ENCODE measurements at places on chromosomes 3 and 15.

DNA sequence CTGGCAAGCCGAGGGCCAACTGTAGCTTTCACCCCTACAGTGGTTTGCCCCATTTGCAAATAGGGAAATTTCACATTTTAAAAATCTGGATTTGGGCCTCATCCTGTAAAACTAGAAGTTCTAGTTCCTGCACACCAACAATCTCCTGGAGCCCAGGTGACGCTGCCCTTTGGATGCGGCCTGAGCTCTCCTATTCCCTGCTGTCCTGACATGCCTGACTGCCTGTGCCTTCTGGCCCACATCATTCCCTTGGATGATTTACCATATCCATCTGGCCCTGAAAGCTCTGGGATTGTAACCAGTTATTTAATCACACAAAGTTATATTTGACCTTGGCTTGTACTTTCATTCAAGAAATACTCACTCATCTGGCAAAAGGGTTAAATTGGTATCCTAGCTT, 272.3 kb downstream of the ARRDC4 start:
- no peak for DNase-seq

- no peak for DNase-seq
Observed at GRCh38 chr15:56820333-56820732, 87.0 kb upstream of the ZNF280D start.

GRCh38 chr15:89395461-89395871, 60.8 kb upstream of the POLG start:
- no peak for DNase-seq

- DNase-seq, result no peak
Observed at GRCh38 chr15:55343168-55343567, 24.1 kb downstream of the PIGB start.

GRCh38 chr15:66722757-66723540, 20.9 kb downstream of the SMAD6 start:
- DNase-seq, result no peak

DNA sequence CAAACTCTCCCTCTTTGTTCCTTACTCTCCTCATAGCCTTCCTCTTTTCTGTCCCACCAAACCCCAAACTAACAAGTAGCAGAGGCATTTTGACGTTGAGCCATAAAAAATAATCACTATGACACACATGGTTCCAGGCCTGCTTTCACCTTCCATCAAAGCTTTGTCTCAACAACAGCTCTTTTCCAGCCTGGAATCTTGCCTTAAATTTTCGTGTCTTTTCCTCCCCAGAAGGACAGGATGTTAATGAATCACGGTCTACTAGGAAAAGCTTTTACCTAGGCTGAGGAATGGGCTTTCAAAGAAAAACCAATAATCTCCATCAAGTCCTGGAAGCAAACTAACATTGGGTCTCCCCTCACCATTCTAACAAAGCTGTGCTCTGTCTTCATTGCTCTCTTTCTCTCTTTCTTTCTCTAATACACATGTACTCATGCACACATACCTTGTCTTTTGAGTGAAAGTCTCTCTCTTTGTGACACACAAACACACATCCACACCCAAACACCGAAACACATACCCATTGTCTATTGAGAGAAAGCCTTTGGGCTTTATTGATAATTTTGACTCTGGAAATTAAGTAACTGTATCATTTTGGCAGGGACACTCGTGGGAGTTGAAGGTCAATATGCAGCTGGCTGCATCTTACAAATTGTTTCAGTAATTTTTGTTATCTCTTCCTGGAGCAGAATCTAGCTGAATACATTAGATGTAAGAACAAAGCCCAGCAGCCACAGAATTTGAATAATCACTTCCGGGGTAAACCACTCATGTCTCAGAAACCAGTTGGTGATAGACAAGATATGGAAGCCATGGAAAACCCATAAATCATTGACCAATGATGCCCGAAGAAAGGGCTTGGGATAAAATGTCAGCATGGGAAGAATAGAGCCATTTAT, 107.4 kb upstream of the SLC4A7 start:
- DNase-seq, result no peak

DNA sequence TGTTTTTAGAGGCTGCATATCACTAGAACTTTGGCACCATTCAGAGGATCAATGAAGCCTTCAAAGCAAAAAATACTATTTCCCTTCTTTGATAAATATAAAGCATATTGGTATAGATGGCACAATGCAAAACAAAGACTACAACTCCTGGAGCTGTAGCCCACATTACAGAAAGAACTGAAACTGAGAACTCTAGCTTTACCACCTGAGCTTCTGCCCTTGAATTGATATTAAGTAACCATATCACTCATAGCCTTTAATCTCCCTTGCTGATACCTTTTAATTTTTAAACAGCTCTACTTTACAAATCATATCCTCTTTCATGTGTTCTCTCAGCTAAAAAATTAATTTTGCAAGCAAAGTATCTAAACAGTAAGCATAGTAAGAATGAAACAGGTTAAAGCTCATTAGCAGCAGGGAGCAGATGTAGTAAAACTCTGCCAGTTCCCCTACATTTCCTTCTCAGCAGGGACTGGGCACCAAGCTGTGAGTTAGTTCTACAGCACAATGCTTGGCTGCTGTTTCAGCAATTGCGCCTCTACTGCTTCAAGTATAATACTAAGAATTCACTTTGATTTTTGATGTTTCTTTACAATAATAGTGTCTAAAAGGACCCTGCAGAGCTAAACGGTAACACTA, 97.9 kb upstream of the NANOGP8 start:
- DNase-seq, result no peak

DNA sequence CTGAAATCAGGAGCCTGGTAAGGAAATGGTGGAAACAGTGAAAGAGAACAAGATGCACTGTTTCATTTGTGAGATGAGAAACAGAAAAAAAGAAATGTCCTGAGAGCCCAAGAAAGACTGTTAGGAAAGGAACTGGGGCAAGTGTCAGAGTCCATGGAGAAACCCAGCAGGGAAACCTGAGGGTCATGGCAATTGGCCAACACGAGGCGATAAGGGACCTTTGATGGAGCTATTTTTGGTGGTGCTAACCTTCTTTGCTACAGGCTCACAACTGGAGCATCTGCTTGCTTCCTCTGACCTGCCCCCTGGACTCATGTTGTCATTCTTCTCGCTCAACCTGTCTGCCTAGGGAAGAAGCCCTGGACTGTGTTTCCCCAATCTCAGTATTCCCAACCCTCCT, 4.2 kb upstream of the TMEM41A start:
- DNase-seq, result no peak

DNA sequence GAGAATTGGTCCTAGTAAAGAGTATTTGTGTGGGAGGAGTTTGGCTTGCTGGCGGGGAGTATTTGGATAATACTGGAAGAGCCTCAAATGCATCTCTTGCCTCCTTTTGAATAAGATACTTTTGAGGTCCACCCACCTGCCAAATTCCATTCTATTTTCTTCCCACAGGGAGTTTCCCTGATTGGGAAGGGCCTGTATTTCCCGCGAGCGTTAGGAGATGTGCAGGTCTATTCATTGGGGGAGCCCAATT, 406 bp upstream of the RASA2 start:
- no peak for DNase-seq

GRCh38 chr3:126102011-126102410, 18.1 kb upstream of the SLC41A3 start:
- no peak for DNase-seq
